ENCODE measurements at places on chromosomes 4 and X.

DNA sequence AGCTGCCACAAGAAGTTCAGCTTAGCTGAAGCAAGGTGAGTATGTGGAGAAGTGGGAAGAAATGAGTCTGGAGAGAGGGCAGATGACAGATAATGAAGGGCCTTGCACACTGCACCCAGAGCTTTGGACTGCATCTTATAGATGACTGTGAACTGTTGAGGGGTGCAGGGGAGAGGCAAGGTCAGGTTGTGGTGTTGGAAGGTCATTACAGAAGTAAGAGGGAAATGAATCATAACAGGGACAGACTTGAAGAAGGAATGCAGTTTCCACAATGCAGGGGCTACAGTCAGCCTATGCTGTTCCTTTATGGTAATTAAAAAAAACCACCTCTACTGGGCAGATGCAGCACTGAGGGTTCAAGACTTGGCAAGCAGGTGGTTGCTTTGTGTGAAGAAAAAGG is 4.8 kb upstream of the IGFBP7 start:
- no peak for DNase-seq

GRCh38 chr4:24605216-24605615 is 20.9 kb upstream of the DHX15 start:
- DNase-seq: no peak

DNA sequence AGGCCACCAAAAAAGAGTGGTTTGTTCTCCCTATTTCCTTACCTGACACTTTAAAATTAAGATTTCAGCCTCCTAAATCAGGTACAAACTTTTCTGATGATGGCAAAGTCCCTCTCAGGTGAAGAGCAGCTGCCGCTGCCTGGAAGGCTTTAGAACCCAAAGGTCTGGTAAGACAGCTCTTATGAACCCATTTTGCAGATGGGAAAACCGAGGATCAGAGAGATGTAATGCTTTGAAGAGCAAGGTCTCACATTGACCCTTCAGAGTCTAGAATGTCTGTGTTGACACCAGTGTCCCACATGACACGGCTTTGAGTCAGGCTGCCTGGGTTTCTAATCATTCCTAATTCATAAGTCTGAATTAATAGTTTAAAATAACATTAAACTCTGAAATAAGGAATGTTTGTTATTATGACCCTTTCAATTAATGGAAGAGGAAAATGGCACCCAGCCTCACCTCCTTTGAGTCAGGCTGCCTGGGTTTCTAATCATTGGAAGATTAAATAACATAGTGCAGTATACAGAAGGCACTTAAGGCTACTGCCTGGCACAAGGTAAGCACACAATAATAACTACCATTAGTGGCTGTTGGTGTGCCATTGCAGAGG is 27.9 kb upstream of the KIAA0232 start:
- no peak for DNase-seq

- no peak for DNase-seq
Observed at GRCh38 chrX:109352066-109352588, 129.8 kb downstream of the GUCY2F start.

DNA sequence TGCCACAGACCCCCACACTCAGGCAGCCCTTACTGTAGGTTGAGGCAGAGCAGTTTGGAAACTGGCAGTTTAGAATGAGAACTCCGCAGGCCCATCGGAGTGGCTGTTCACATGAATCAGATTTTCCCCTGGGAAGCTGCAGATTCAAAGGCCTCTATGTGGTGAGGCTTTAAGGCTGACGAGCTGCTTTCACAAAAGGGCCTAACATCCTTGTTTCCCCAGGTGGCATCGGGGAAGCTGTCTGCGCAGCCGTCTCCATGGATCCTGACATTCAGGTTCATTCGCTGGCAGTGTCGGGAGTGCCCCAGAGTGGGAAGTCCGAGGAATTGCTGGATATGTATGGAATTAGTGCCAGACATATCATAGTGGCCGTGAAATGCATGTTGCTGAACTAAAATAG is 33.7 kb downstream of the TKTL1 start:
- DNase-seq: no peak
